Right lung (tissue), 10 donors: ENCODE measurements at places on chromosomes 12 and 14. TPM values are rescaled to one million over a fixed set of nuclear protein-coding genes. Genes with fewer than 3 reads are reported as not detected.

DNA sequence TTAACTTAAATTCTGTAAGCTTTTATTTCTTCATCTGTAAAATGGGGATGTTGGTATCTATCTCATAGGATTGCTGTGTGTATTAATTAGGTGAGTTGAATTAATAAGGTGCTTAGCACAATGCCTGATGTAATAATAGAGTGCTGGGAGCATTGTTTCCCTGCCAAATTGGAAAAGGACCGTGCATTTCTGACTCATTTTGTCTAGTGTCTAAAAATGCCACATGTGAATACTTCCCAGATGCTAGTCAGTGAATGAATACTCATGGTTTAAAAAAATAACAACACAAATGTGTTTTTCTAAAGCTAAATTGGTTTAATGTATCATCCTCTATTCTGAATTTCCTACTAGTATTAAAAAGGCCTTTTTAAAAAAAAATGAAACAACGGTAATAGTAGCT, 45.4 kb upstream of the NEDD1 start:
- no peak for DNase-seq

Gene LPAR5
- polyA plus RNA-seq = 2.1 TPM

Gene CCDC184
- not detected for polyA plus RNA-seq

Gene METAP2
- polyA plus RNA-seq = 126 TPM

GRCh38 chr12:11622876-11623281, 26.6 kb upstream of the ETV6 start:
- DNase-seq = no peak

DNA sequence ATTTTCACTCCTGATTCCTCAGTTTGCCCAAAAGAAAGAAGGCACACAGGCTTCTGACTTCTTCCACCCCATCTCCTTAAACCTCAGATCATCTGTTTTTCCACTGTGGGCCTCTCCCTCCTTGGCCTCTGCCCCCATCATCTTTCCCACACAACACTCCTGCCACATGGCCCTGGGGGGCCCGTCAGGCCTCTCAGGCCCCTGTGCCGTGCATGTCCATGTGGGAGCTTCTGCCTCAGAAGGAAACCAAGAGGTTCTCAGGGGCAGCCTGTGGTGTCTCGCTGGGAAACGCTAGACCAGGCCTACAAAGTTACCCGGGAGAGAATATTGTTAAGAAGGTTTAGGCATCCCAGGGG, 8.0 kb downstream of the KLHL33 start:
- no peak for DNase-seq

Gene CAPZA3
- polyA plus RNA-seq = 1.6 TPM

DNA sequence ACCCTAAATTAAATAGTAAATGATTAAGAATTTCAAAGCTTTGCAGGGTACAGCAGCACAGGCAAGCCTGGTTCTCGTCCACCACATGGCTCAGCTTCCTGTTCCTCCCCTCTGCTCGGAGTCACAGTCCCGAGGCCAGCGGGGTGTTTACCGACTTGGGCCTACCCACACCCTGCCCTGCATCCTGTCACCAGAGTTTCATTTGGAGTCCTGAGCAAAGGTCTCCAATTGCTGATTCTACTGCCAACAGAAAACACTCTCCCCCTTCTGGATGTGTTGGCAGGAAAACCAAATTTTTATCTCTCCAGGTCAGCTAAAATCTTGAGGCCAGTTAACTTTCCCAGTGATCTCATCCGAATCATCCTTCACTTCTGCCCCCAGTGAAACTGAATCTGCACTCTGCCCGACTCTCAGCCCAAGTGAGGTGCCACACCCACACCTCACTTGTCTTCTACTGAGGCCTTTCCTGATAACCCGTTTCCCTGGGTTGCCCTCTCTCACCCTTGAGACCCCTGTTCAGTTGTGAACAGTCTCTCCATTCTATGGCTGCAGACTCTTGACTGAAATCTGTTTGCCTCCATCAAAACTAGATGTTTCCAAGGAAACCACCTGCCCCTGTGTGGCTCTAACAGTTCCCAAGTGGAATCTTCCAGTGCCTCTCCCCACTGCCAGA, 71.2 kb downstream of the VCPKMT start:
- peak; percentile 23 for DNase-seq

Gene RPAP3
- 42.0 TPM for polyA plus RNA-seq

Gene FAM222A
- 1.8 TPM for polyA plus RNA-seq

- DNase-seq = peak; percentile 64
Observed at GRCh38 chr12:92649511-92650227, 53.1 kb upstream of the PLEKHG7 start.

GRCh38 chr14:105525326-105525725, 1.1 kb upstream of the TMEM121 start:
- no peak for DNase-seq

Gene ARHGEF25
- polyA plus RNA-seq = 43.4 TPM

DNA sequence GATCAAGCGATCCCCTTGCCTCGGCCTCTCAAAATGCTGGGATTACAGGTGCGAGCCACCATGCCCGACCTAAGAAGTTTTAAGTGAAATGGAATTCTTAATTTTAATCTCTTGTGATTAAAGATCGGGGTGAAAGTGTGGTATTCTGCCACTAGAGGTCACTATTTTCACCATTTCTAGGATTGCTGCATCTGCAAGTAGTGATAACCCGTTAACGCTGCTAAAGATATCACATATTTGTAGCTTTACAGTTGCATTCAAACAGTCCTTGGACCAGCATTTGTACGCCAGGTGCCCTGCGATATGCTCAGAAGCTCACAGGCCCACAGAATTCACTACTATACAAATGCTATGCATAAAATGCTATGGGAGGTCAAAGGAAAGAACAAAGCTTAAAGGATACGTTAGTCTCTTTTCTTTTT, 19.3 kb downstream of the CCDC62 start:
- DNase-seq = peak; percentile 23

- DNase-seq = no peak
Observed at GRCh38 chr12:80867941-80868340, 69.8 kb downstream of the LIN7A start.

- peak; percentile 82 for DNase-seq
Observed at GRCh38 chr14:64764641-64765520, 60.7 kb downstream of the PLEKHG3 start.

DNA sequence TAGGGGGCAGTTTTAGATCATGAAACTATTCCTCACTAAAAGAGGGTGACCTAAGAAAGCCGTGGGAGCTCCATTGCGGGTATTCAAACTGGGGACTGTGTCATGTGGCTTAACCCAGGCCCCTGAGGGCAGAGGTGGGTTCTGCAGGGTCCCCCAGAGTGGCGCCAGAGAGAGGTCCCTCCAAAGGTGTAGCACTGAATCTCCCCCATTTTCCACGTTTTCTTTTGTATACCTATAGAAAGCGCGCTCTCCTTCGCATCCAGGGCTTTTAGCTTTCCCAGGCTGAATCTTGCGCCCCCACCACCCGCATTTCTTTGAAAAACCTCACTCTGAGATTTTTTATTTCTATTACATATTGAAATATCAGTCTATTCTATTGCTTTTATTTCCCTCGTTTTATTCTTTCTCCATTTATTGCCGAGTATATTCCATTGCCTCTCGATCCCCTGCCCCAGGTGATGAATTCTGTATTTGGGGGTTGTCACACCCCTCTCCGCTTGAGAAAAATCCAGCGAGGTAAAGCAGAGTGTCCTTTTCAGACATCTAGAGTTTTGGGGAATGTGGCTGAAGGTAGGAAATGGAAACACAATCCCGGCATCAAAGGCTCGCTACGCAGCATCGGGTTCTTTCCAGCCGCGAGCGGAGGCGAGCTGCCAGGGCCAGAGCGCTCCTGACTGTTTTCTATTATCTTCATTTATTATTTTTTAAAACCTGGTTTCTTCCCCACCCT, 870 bp upstream of the HOXC13 start:
- DNase-seq = no peak

GRCh38 chr14:83870546-83871270, 1659.2 kb upstream of the FLRT2 start:
- DNase-seq = no peak

Gene TSPAN11
- 14.7 TPM for polyA plus RNA-seq

Gene OR11G2
- polyA plus RNA-seq = not detected

- no peak for DNase-seq
Observed at GRCh38 chr14:58584383-58584782, 53.4 kb upstream of the DACT1 start.

GRCh38 chr14:93160353-93160801, 24.3 kb downstream of the MOAP1 start:
- DNase-seq = no peak

DNA sequence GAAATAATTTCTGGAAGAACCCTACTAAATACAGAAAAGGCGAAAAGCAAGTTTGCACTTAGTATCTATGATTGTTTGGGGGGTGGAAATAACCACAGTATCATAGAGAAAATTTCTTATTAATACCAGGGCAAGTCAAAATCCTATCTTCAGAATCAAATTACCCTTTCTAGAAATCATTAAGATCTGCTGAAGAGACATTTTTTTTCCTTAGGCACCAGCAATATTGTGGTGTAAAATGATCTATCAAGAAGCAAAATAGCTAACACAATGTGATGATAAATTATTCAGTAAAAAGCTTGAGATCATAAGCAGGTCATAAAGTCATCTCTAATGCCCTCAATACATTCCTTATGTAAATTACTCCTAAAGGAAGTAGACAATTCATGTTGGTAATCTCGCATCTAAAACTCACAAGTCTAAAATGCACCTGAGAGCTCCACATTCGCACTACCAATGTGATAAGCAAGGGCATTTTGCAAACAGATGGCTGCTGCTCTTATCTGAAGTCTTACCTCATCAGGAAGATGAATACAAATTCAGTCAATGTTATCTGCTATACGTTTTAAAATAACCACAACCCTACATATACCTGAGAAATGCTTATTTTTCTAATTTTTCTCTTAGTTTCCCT, 14.6 kb downstream of the HEATR5A start:
- DNase-seq = no peak

Gene FLVCR2
- polyA plus RNA-seq = 6.5 TPM
